ENCODE measurements at places on chromosomes 6 and 20.
A peak's percentile ranks its signal among the peaks of the same experiment; 100 is the strongest.

DNA sequence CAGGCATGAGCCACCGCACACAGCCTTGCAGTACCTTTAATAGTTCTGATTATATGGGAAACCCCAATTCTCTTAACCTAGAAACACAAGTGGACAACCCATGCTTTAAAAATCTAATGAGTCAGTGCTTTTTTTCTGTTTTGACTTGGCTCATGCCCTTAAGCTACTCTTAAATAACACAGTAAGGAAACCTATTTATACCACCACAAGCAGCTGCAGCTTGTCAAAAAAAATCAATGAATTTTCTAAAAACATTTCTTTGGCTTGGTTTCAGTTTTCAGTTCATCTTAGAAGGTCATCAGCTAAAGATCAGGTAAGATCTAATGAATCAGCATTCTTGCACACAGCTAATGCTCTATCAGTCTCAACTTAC lies 124.1 kb upstream of the DST start:
- no peak for DNase-seq

- DNase-seq = no peak
Measured at GRCh38 chr6:9062596-9062995, 627.3 kb upstream of the SLC35B3 start.

DNA sequence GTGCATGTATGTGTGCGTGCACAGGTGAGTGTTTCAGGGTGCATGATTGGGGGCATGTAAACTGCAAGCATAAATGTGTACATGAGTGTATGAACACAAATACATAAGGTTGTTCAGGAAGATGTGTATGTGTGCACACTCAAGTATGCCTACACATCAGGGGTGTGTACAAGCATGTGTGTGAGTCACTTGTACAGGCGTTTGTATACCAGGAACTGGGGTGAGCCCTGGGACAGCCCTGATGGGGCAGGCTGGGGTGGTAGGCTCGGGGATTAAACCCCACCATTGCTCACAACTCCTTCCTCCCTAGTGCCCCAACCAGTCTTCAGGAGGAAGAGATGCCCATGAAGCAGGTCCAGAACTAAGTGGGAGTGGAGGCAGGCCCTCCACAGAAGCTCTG lies 4.3 kb downstream of the CRIP3 start:
- no peak for DNase-seq

GRCh38 chr6:168888102-168888501 lies 365.5 kb downstream of the THBS2 start:
- no peak for DNase-seq

DNA sequence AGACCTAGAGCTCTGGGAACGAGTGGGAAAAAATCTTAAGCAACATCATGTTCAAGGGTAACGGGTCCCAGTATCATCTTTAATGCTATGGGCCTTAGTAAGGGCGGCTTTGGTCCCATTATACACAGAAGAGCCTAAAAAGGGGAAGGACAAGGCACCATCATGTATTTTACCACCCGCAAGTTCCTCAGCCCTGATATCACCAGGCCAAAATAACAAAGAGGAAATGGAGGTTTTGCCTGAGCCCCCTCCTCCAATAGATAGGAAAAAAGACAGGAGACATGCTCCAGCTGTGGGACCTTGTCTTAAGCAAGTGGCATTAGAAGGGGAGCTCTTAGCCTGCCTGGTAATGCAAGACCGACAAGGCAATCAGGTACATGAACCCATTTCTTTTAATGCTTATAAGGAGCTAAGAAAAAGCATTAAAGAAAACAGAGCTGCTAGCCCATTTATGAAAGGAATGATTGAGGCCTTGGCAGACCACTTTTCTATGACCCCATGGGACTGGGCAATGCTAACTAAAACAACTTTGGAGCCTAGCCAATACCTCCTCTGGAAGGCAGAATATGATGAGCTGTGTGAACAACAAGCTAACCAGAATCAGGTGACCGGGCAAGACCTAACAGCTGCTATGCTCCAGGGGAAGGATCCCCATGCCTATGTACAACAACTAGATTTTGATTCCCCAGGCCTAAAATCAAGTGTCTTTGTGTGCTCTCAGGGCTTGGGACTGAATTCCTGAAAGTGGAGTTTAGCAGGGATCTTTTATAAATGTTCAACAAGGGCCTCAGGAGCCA lies 23.2 kb downstream of the HLA-DPA1 start:
- DNase-seq = no peak

DNA sequence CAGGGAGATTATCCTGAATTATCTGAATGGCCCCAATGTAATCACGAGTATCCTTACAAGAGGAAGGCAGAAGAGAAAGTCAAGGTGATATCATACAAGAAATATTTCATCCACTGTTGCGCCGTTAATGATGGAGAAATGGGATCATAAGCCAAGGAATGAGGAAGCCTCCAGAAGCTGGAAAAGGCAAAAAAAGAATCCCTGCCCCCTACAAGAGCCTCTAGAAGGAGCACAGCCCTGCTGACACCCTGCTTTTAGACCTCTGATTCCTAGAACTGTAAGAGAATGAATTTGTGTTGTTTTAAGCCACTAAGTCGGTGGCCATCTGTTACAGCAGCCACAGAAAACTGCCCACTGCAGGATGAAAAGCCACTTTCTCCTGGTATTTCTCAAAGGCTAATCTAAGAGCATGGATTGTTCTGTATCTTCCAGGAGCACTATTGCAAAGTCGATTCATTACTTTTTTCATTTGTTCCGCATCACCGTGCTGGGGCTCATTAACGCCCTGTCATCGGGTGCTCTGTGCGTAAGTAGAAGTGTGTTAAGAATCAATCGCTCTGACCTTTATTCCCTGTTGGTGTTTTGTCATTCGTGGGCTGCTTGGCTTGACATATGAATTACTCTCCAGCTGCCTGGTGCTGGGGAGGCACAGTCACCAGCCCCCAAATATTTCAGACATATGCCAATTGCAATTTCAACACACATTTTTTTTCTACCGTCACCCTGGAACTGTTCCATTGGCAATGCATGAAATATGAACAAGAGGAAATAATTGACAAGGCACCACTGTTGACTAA lies 117.0 kb downstream of the PCSK2 start:
- DNase-seq = no peak

- DNase-seq = no peak
Measured at GRCh38 chr6:158073776-158074175, 92.1 kb downstream of the SYNJ2 start.

DNA sequence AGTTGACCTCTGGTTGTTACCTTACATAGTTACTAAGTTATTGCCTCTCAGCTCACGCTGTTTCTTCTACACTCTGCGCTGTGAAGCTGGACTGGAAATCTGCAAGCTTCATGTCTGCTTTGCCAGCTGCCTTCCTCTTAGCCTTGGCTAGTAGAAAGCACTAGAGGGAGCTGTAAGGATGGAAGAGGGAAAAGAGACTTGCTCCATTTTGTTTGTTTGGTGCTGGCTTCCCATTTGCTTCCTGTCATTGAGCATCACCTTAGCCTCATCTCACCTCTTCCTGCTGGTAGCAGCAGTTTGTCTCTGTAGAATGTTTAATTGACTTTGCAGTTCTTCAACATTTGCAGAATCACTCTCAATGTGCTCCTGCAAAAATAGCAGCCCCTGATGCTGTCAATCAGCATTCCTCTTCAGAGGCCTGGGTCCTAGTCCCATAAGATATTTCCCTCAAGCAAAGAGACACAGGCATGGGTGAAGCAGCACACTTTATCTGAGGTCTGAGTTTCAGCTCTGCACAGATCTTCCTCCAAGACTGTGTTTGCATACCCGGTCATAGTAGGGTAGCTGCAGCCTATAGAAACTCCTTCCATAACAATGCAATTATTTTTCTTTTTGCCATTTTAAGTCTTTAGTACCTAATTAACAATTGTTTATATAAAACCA lies 302.2 kb upstream of the EPHA7 start:
- DNase-seq = peak; percentile 28

DNA sequence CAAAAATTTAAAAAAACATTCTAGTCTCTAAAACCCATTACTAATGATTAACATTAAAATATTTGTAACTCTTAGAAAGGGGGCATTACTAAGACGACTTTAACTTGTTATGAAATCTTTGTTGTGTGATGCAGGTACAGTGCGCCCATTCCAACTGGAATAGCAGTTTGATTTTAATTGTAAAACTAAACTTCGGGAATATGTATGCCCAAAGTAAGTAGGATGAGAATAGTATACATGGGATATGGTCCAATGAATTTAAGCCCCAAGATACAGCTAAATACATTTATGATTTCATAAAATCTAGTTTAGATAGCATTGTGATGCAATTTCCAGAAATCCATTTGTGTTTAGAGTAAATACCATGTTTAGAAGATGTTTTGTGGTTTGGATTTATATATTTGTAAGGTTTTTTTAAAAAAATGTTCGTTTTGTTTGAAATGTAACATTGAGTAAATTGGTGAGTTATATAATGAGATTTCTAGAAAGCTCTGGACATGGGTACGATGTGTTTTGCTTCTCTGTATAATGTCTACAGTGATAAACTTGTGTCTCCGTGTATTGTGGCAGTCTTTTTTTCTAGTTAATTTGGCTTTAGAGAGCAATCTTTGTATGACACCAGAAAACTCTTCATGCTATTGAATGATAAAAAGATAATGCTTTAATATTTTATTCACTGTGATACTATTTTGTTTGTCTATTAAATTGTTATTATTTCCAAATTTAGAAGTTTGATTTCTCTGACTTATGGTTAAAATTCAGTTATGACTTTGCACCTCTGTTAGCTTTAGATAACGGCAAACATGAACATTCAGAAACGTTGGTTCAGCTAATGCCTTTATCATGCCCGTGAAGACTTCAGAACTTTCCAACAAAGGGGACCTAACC lies 54.8 kb downstream of the RNF182 start:
- no peak for DNase-seq

DNA sequence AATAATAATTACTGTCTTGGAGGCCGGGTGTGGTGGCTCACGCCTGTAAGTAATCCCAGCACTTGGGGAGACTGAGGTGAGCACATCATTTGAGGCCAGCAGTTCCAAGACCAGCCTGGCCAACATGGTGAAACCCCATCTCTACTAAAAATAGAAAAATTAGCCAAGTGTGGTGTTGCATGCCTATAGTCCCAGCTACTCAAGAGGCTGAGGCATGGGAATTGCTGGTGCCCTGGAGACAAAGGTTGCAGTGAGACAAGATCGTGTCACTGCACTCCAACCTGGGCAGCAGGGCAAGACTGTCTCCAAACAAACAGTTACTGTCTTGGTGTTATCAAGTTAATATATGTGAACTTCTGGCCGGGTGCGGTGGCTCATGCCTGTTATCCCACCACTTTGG lies 4.9 kb downstream of the RRP36 start:
- no peak for DNase-seq

- DNase-seq = no peak
Measured at GRCh38 chr6:17202526-17202925, 78.6 kb upstream of the RBM24 start.

DNA sequence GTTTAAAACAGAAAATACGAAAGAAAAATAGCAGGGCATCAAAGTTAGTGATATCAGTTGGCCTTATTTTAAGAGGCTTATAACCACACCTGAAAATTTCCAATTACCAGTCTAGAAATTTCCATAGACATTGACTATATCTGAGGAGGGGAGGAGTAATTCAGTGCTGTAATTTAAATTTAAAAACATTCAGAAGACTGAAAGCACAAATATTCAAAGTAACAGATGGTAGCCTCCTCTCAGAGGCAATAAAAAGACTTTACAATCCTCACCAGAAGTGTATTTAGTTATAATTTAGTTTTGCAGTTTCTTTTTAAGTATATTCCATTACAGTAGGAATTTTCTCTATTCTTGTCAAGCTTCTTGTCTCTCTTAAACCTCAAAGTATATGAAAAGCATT lies 18.4 kb upstream of the LOC128125822 start:
- no peak for DNase-seq

GRCh38 chr6:152595499-152595898 lies 41.7 kb downstream of the SYNE1 start:
- no peak for DNase-seq

GRCh38 chr6:16514249-16514648 lies 247.0 kb downstream of the ATXN1 start:
- DNase-seq = no peak

DNA sequence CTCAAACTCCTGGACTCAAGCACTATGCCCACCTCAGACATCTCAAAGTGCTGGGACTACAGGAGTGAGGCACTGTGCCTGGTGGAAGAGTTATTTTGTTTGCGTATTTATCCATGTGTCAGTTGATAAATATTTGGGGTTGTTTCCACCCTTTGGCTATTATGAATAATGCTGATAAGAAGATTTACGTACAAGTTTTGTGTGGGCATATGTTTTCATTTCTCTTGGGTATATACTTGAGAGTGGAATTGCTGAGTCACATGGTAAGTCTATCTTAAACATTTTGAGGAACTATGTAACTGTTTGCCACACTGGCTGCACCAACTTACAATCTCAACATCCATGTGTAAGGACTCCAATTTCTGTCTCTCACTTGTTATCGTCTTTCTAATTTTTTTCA lies 200.3 kb downstream of the RNGTT start:
- no peak for DNase-seq

- no peak for DNase-seq
Measured at GRCh38 chr6:148758492-148758891, 11.7 kb downstream of the UST start.

DNA sequence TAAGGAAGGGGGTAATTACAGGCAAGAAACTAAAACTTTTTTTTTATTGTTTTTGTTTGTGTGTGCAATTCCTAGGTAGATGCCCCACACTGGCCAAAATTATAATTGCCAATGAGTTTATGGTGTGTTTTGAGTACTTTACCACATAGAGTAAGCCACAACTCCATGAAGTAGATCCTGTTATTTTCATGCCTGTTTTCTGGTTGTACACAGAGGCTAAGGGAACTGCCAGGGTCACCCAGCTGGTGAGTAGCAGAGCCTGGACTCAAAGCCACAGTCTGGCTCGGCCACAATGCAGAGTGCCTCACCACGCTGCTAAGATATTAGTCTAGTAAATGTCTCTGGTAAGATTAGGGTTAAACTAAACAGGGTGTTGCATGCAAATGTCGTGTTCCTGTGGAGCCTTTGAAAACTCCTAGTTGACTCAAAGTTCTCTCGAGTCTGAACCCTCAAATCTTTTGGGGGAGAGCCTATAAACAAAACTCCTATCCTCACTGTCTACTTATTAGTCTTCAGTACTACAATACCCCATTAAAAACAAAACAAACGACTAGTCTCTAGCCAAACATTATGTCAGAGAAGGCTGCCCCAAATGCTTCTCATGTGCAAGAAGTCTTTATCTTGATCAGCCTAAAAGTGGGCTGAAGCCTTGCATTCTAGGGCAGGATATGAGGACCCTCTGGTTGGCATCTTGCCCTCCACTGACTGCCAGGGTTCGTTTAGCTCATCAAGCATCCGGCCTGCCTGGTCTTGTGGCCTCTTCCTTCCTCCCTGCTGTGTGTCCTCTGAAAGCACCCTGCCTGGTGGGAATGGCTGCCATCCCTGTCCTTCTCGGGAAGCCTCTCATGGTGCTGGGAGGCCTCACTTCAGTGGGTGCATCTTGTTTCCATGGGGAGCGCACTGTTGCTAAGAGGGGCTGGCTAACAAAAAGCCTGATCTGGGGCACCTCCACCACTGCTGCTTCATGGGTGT lies 4.2 kb downstream of the DUSP22 start:
- no peak for DNase-seq

- DNase-seq = no peak
Measured at GRCh38 chr6:35219683-35220326, 6.0 kb downstream of the SCUBE3 start.

GRCh38 chr6:158627940-158628211 lies 16.7 kb downstream of the DYNLT1 start:
- DNase-seq = no peak

GRCh38 chr6:28865401-28866204 lies 58.2 kb downstream of the TRIM27 start:
- no peak for DNase-seq
